ENCODE measurements at places on chromosomes 5 and 9. TPM values are rescaled to one million over a fixed set of nuclear protein-coding genes. Genes with fewer than 3 reads are reported as not detected.

- no peak for DNase-seq
Observed at GRCh38 chr5:68375540-68375939, 160.0 kb downstream of the PIK3R1 start.

DNA sequence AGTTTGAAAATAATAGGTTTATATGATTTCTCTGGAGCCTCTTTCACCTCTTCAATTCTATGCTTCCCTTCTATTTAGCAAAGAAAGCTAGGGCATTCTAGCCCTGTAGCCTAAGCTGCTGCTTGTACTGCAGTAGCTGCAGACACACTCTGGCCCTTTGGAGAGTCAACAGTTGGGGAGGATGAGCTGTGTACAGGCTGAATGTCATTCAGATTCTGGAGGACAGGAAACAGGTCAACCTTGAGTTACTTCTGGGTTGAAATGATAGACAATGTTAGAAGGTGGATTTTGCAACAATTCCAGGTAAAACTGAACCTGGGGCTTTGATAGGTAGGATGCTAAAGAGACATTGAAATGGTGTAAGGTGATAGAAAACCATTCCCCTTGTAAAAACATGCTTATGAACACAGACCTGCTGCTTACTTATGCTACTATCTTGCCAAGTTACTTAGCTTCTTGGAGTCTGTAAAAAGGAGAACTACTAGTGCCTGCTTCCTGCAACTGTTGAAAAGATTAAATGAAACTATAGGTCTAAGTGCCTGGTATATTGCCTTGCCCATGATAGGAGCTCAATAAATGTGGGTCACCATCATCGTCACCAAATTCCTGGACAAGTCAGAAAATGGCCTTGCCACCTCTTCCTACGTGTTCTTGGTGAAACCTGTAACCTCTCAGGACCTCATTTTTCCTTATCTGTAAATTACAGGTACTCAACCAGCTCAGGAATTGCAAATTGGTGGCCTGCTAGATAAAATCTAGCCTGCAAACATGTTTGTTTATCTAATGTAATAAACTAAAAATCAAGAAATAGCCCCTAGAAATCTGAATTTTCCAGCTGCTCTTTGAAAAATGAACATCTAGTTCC is 83.7 kb downstream of the GALNT10 start:
- no peak for DNase-seq

DNA sequence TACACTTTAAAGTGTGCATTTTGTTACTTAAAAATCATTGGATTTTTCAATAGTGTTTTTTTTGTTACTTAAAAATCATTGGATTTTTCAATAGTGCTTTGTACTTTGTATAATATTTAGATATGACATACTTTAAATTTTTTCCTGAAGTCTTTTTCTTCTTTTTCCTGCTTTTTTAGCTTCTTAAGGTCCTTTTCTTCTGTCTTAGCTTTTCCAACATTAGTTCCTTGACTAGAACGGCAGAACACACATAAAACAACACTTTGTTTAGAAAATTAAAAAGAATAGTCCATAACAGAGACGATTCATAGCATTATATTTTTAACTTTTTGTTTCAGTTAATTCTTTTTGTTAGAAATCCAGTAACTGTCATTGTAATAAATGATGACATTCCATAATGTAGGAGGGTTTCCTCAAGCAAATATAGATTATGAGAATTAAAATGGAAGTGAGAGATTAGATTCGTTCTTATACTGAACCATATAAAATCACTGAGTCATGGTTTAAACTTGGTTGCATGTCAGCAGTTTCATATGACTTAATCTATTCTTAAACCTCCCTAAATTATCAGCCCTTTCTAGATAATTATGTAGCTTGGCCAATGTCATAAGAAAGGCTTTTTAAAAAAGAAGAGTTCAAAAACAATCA is 45.3 kb upstream of the RICTOR start:
- DNase-seq, result no peak

- no peak for DNase-seq
Observed at GRCh38 chr9:91844190-91844589, 105.8 kb downstream of the ROR2 start.

GRCh38 chr5:32270946-32271345 is 41.8 kb downstream of the MTMR12 start:
- DNase-seq, result no peak

- DNase-seq, result no peak
Observed at GRCh38 chr5:10534561-10535530, 29.0 kb upstream of the ANKRD33B start.

DNA sequence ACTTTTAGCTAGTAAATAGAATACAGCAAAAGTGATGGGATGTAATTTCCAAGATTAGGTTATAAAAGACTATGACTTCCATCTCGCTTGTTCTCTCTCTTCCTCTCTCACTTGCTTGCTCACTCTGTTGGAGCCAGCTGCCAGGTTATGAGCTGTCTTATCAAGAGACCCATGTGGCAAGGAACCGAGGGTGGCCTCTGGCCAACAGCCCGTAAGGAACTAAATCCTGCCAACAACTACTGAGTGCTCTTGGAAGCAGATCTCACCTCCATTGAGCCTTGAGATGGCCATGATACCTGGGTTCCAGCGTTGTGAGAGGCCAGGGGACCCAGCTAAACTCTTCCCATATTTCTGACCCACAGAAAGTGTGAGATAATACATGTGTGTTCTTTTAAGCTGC is 636.1 kb downstream of the ACTL7B start:
- no peak for DNase-seq

The LHX3 gene
- not detected for total RNA-seq

DNA sequence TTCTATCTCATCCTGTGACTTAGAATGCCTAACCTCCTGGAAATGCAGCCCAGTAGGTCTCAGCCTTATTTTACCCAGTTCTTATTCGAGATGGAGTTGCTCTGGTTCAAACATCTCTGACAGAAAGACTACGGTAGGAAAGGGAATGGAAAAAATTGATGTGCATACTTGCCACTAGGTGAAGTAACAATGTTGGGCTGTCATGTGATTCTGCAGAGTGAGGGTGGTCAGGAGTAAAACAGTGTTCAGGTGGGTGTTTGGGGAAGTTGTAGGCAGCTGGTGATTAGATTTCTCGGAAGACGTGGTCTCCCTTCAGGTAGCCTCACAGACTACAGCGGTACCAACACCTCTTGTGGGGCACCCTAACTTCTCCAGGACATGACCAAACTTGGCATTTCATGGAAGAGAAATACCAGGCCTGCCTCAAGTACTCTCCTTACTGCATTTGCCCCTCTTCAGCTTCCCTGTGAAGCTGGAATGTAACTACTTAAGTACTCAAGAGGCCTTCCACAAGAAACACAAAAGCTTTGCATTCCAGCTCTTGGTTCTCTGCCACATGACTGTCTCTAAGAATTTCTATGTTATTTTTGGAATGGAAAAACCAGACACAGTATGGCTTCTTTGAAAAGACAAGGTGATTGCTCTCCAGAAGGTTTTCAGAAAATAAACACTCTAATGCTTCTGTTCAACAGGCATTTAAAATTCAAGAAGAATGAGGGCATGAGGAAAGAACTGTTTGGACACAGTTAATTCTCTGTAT is 17.4 kb upstream of the ENTREP1 start:
- no peak for DNase-seq

GRCh38 chr5:9268226-9268625 is 277.6 kb downstream of the SEMA5A start:
- DNase-seq, result no peak

Measured in colonic mucosa (tissue), 4 donors.